Right lung (tissue), 10 donors: ENCODE measurements at places on chromosomes 3 and 15. TPM values are rescaled to one million over a fixed set of nuclear protein-coding genes. Genes with fewer than 3 reads are reported as not detected.

DNA sequence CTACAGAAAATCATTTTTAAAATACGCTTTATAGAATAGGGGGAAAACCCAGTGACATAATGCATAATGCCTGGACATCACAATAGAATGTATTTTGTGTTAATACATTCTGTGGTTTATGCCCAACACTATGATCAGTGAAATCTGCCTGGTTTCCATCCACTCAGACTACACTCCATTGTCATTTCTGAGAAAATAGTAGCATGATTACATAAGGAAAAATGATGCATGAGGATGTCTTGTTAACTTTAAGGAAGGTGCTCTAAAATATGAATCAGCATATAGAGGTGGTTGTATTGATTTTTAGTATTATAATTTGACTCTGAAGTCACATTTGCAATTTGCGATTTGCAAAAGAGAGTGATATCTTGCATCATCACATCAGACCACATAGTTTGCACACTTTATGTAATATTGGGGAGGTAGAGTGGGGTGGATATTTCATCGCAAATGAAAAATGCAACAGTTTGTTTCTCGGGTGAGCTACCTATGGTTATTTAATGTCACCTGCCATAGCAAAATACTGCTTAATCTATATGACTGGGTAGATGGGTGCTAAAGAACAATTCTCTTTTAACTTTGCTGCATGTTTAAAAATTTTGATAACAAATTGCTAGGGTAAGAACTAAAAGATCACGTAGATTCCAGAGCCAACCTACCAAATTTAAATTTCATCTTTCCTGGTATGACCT lies 403.9 kb downstream of the IL5RA start:
- no peak for DNase-seq

DNA sequence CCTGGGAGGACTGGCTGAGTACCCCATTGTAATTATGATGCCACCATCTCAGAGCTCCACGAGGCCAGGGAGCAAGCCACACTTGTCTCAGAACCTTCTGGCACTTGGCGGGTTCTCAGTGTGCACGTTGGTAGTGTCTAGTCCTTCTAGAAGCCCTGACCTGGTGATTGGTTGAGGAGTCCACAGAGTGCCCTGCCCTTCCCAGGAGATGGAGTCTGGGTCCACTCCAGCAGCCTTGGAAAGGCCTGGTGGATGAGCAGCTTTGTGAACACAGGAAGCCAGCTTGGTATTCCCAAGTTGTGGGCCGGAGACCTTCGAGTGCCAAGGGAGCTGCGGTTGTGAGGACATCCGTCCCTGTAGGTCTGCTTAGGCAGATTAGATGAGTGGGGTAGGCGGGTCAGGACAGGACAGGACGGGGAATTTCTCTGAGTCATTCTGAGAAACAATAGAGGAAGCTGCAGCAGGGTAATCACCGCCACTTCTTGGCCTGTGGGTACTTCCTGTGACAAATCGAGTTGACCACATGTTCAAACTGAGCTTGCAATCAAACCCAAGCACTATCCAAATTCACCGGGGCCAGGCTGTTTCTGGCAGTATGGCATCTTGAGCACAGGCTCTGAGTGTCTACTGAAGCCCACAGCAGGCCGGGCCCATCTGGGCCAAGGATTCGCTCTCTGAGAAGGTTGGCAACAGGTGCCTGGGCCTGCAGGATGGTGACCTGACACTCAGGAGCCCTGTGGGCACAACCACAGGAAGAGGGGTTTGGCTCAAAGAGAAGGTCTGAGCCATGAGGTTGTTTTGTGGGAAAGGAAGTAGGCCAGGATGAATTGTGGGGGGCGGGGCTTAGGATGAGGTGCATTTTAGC lies 71.5 kb upstream of the PLXNA1 start:
- DNase-seq = no peak

DNA sequence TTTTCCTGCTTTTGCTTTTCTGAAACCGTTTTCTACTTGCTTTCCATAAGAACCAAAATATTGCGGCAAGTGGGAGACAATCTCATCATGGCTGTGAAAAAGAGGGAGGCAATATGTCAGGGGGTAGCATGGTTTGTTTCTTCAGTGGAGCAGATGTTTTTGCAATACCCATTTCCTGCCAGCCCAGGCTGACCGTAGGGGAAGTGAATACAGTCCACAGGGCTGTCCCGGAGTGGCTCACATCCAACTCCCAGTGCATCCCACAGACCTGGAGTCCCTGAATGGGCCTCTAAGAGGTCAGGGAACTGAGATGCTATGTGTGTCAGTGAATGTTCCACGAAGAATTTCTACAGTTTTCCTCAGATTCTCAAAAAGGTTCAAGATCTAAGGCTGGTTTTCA lies 69.6 kb downstream of the EPHB1 start:
- no peak for DNase-seq

DNA sequence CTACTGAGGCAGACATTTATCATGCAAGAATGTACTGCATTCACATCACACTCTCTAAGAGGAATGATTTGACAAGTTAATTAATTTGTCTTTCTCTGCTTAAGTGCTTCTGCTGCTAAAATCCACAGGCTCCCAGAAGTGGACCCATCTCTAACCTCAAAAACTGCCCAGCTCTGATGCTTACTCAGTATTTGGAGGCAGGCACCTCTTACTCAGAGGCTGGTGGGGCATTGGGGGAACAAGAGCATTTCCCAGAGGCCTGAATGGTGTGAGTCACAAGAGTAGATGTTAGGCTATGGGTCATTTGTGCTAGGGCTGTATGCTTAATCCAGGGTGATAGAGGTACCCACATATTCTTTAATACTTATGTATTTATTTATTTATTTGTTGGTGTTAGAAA lies 34.4 kb upstream of the HCN4 start:
- no peak for DNase-seq

- no peak for DNase-seq
Measured at GRCh38 chr3:186184021-186184420, 75.1 kb upstream of the ETV5 start.

GRCh38 chr3:130342821-130343661 lies 2.4 kb upstream of the COL6A5 start:
- no peak for DNase-seq

DNA sequence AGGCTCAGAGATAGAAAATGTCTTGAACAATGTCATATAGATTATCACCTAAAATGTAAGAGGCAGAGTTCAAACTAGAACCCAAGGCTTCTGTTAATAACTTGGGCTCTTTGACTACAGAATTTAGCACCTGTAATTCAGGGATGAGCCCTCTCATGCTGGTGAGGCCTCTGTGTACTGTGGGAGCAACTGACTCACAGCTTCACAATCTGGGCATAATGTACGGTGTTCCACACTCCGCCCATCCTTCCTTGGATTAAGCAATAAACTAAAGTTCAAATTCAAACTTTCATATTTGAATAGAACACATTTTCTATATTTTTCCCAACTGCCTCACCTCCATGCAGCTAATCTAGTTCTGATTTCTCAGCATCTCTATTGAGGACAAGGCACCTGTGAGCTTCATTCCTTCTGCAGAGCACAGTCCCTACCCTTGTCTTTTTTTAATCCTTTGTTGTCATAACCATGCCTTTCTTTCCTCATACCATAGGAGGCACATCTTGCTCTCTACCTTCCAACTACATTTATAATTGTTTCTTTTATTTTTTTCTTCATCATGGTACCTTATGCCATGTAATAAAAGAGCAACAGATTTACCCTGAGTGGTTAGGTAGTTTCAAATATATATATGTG lies 392.1 kb downstream of the NLGN1 start:
- no peak for DNase-seq

DNA sequence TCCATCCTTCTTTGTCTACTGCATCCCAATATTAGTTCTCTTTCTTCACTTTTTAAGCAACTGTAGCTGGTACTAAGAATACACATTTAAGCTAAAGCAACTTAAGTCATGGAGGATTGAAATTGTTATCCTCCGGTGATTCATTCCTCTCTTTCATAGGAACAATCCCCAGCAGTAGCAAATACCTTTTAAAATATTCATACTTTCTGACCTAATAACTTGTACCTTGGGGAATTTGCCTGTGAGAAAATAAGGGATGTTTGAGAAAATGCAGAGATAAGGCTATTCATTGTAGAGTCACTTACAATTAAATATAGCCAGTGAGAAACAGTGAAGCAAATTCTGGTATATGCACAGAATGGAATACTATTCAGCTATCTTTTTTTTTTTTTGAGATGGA lies 66.0 kb downstream of the VPS13C start:
- no peak for DNase-seq

- no peak for DNase-seq
Measured at GRCh38 chr15:80161468-80162016, 8.7 kb downstream of the FAH start.

DNA sequence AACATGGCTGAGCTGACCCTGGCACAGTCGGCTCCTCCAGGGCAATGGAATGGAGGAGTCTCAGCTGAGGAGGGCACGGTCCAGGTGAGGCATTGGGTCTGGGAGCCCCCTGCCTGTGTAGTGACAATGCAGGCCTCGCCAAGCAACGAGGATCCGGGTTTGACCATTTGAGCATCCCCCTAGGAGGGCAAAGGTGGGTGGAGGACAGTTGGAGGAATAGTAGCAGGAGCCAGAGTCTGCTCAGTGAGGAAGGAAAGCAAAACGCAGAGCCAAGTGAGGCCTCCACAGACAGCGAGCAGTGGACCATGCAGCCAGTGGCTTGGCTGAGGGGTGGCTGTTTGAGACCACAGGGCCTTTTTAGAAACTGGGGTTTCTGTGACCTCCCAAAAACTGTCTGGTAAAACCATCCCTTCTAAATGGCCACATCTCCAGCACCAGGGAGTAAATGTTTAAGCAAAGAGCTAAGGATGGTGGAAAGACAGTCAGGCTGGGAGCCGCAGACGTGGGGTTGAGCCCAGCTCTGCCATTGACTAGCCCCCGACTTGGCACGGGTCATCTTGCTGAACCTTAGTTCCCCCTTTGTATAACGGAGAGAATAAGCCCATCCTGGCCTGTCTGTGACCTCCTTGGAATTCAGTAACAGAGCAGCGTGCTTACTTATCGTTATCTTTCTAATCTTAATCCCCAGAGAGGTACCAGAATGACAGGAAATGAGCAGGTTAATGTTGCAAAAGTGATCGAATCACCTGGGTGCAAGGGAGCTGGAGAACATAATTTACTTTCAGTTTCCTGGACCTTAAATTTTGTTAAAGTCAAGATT lies 46.8 kb downstream of the CMTM6 start:
- no peak for DNase-seq

- DNase-seq = no peak
Measured at GRCh38 chr15:88882785-88883184, 12.6 kb downstream of the HAPLN3 start.

DNA sequence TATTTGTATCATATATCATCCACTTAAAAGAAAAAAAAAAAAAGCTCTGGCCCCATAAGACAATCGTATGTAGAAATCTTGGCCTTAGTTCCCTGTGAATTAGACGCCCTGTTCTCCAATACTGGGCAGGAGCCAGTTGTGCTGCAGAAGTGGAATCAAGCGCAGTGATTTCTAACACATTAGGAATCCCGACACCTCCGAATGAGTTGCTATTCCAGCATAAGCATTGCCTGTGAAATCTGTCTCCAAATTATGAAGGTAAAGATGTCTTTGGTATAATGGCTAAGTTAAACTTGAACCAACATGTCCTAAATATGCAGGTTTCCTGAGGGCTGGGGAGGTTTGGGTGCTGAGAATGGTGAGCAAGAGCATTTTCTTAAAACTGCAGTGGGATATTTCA lies 199.4 kb upstream of the ARRDC4 start:
- no peak for DNase-seq

GRCh38 chr3:28317438-28318022 lies 31.0 kb upstream of the ZCWPW2 start:
- DNase-seq = no peak

GRCh38 chr15:86877171-86877631 lies 797.5 kb downstream of the AGBL1 start:
- no peak for DNase-seq

DNA sequence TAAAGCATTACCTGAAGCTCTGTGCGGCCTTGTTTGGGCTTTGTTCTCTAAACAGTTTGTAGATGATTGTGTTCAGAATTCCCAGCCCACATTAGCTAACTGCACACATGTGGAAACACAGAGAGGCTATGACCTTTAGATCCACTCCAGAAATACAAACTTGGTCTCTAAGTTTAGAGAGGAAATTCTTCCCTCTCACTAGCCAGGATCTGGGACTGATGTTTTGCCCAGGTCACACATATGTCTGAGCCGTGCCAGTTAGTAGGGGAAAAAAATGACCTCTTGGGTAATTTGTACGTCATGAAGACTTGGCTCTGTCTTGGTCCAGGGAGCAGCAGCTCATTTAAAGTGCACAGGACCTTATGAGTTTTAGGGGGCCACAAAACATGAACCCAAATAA lies 223.1 kb downstream of the RBMS3 start:
- DNase-seq = no peak

GRCh38 chr3:156674911-156675829 lies 780 bp downstream of the TIPARP start:
- DNase-seq = peak; percentile 56

DNA sequence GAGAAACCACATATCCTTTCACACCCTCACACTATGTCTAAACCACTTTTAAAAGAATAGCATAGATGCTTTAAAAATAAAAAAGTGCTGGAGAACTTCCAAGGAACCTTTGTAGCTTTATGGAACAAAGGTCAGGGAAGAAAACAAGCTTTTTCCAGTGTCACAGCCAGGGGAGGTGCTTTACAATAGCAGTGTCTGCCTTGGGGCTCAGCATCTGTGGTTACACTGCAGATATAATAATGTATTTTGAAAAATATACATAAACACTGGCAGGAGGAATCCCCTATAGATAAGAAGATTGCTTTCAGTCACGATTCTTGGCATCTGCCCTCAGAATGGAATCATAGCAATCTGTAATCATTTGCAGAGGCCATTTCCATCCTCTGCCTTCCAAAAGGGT lies 362.4 kb upstream of the LRRC3B start:
- no peak for DNase-seq

- peak; percentile 52 for DNase-seq
Measured at GRCh38 chr3:119222391-119222790, 18.3 kb downstream of the B4GALT4 start.

CD96 gene
- polyA plus RNA-seq = 1.4 TPM

CELF6 gene
- 3.2 TPM for polyA plus RNA-seq

LRRC57 gene
- polyA plus RNA-seq = 28.6 TPM

DVL3 gene
- 96.1 TPM for polyA plus RNA-seq

GPR149 gene
- not detected for polyA plus RNA-seq

ST8SIA2 gene
- 4.2 TPM for polyA plus RNA-seq

CHRD gene
- 11.6 TPM for polyA plus RNA-seq

IGDCC3 gene
- 9.4 TPM for polyA plus RNA-seq

ATP10A gene
- 0.95 TPM for polyA plus RNA-seq
